ENCODE measurements at places on chromosomes 12 and 14.

DNA sequence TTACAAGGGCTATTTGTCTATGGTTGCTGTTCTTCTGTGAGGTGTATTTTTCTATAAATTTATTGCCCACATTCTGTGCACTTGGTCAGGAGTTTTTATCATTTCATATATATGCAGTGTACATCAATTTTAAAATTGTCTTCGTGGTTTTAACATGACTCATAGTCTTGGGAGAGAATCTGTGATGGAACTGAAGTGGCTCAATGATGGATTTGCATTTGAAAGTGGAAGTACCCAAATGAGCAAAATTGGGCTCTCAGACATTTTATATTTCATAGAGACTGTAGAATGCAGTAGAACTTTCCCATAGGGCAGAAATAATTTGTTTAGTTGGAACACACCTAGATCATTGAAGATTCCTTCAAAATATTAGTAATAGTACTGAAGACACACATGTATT is 1.9 kb upstream of the SCFD1 start:
- no peak for DNase-seq

- no peak for DNase-seq
Measured at GRCh38 chr14:89164168-89165073, 252.6 kb downstream of the FOXN3 start.

DNA sequence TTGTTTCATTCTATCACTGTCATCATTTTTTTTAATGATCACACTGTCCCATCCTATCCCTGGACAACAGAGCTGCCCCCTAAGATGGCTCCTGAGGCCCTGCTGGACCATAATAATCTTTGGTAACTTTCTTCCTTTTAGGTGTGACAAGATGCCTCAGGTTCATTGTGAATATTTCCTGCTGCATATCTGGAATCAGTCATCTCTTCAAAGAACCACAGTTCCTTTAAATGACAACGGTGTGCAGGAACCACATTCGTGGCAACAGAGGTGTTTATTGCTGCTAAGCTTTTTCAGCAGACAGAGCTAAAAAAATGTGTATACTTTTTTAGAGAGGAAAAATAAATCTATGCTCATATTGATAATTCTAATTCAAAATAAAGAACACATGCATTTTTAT is 312.9 kb downstream of the MED13L start:
- DNase-seq: no peak

DNA sequence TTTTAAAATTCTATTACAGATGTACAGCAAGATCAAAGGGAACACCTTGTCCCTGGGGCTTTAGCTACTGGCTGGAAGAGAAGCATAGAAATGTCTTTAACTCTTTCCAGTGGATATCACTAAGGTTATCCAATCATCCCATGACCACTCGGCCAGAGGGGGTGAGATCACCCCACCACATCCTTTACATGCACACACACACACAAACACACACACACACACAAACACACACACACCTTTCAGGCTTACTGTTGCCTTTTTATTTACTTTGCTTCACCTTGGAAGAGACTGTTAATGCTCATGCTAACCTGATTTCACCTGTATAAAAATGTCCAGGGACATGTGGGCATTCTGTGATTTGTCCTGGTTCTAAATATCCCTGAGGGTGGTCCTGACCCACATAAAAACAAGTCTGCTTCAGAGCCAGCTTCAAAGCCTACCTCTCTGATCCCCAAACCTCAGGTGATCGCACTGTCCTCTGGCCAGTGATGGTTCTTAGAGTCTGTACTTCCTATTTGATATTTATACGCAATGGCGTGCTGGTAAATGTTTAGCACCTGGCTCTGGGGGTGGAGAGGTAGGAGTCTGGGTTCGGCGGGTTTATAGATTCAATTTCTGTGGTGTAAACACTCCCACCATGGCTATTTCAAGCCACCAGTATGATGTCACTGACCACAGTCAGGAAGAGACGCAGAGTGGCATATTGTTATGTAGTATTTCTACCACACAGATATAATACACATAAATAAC is 166.1 kb upstream of the EEA1 start:
- no peak for DNase-seq

- no peak for DNase-seq
Measured at GRCh38 chr14:94180655-94181271, 6.6 kb downstream of the PPP4R4 start.

DNA sequence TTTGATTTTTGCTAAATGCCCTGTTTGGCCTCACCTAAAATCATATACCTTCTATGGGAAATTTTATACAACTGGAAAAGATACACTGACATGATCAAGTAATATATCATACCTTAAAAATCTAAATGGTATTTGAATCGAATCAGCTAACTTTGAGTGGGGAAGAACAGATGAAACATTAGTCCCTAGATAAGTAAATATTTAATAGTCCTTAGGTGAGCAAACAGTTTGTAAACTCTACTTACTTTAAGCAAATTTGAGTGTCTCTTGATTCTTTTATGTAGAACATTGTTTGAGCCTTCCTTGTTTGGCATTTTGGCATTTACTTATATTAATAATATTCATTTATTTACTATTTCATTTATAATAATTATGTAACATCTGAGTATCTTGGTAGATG is 195.7 kb upstream of the GARIN2 start:
- DNase-seq: no peak

GRCh38 chr12:666766-667308 is 3.6 kb upstream of the NINJ2 start:
- no peak for DNase-seq

- no peak for DNase-seq
Measured at GRCh38 chr12:68237078-68237477, 11.5 kb upstream of the IL26 start.

DNA sequence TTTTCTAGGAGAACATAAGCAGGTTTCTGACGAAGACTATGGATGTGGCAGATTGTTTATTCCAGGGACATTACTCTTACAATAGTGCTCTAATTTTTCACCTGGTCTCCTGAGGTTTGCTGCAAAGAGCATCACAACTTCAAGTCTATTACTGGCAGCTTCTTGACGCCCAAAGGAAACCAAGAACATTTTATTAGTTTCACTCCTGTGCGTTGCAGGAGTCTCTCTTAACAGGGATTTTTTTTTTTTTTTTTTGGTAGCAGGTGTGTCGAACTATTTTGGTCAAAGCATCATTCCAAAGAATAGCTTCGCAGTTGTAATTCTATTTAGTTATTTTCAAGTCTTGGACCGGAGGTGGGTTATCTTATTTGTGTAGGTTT is 1.2 kb downstream of the ANO4 start:
- DNase-seq: no peak

- no peak for DNase-seq
Measured at GRCh38 chr14:85416771-85417170, 113.2 kb upstream of the FLRT2 start.

DNA sequence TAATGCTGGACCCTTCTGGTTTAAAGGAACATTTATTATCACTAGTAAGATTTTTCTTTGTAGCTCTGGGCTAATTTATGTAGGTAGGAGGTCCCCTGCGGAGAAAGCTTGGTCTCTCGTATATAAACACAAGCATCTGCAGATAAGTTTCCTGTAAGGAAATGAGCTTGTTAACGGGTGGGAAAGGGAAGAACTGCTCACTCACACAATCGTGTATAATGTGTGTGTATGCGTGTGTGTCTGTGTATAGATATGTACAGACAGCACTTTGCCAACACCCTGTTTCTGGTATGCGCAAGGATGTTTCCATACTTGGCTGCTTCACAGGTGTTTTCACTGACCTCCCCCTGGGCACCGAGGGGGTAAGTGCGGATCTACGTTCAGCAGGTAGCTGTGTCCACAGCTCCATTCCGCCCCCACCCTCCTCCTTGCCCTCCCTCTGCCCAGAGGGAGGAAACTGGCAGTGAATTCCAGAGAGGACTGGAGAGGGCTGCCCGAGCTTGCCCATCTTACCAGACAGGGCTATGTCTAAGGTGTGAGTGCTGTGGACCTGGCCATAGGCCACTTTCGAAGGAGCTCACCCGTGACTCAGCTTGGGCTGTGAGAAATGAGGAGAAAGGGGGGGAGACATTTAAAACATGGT is 65.2 kb downstream of the NINJ2 start:
- no peak for DNase-seq

DNA sequence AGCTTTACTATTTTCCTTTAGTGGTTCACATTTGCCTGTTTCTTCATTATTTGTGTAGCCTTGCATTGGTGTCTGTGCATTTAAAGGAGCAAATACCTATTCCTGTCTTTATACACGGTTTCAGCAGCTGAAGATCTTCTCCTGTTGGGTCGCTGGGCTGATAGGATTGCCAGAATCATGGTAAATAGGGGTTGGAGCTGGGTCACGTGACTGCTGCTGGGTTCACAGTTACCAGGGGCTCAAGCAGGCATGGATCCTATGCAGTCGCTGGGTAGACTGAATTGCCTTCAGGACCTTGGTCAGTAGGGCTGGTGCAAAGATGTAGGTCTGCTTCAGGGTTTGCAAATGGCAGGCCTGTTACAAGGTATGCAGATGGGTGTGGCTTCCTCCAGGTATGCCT is 398.4 kb downstream of the RPS29 start:
- no peak for DNase-seq

DNA sequence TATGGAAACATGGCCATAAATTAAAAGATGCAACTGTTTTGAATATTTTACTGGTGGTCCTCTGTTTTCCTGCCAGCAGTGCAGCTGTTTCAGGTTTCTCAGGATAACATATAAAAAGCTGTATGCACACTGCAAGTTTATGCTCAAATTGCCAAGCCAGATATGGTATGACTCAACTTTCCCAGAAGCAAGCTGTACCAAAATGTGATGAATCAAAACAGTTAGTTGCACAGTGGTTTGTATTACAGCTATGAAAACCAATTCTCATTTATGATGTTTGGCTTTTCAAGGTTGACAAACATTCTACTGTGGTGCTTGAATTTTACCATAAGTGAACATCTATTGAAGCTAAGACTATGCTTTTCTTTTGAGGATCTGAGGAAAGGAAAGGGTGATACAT is 15.5 kb downstream of the TRMT5 start:
- no peak for DNase-seq

DNA sequence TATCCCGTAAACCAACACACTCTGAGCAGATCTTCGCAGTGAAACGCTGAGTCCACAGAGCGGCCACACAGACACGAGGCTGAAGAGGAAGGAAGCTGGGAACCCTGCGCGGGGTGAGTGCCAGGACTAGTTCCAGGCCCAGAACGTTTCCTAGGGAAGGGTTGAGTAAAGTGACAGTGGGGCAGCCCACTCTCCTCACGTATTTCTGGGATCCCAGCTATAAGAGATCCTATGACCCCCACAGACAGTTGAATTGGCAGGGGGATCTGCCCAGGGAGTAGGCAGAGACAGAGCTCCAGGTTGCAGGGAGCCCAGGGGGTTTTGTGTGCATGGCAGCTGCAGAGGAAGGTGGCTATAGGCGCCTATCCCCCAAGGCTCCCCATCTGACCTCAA is 51.1 kb downstream of the GTF2A1 start:
- no peak for DNase-seq

DNA sequence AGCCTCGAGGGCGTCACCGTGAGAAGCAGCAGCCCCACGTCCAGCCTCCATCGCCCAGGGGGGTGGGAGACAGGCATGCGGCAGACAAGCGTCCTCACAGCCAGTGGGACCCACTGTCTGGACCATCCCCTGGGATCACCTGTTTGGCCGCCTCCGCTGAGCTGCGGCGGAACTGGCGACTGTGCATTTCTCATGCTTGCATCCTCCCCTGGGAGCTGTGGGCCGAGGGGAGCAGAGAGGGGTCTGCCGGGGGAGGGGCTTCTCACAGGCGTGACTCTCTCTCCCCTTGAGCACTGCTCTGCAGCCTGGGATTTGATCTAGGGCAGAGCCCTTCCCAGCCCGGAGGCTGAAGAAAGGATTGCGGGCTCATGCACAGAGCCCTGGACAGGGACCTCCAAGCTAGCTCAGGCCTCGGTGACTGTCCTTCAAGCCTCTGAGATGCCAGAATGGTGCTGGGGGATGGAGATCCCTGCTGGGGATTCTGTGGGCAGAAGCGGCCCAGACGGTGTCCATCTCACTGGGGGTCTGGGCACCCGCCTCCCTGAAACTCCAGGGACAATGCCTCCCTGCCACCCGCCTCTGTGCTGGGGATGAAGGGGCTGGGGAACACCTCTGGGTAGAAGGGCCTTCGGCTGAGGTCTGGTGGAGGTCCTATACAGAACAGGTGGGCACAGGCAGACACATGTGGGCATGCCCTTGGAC is 61.1 kb downstream of the PRIMA1 start:
- no peak for DNase-seq

GRCh38 chr12:113889076-113889475 is 77.0 kb downstream of the RBM19 start:
- no peak for DNase-seq

DNA sequence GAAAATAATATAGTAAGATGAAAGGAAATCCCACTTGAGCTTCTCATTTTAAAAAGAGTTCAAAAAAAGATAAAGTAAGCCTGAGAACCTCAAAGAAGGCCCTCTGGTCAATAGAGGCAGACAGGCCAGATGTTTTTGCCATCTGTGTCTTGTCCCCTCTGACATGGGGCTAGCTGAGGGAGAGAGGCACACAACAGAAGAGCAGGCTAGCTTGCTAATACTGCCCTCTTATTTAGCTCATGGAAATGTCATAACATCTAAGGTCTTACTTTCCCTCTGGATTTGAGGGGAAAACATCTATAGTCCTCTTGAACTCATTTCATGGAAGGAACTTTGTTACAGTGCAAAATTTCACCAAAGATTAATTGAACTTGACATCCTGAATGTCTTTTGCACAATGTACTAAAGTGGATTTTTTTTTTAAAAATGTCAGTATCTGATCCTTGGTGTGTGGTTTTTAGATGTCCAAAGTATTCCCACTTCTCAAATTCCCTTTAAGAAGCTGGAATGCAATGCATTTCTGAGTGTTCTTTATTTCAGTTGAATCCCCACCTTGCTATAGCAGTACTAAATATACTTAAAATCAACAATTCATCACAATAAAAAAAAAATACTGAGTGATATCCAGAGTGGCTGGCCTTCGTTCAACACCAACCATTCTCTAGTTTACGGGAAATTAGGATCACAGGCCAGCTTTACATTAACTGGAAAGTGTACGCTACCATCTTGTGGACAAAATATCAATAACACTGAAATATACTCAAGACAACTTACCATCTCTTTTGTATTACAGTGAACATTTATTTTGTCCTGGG is 176.7 kb downstream of the PAH start:
- DNase-seq: no peak

DNA sequence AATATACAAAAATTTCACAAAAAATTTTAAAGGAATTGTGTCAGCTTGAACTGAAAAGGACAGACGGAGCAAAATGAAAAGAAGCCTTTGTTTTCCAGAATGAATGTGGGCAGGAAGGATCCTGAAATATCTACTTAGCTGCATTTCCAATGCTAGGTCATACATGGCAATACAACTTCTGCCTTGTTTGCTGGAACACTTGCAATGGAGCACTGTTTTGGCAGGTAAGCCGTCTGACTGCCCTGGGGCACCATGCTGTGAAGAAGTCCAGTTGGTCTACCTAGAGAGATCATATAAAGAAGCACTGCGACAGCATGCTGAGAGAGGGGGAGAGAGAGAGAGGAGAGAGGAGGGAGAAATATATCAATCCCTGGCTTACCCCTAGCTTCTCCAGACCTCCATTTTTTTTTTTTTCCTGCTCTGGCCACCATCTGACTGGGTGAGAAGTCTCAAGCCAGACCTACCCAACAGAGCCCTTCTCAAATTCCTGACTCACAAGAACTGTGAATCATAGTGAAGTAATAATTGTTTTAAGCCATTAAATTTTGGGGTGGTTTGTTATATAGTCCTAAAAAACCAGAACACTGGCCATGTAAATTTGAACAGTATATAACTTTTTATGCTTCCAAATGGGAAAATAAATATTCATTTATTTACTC is 97.1 kb upstream of the PRICKLE1 start:
- no peak for DNase-seq

GRCh38 chr12:132056951-132057350 is 87.2 kb downstream of the DDX51 start:
- DNase-seq: no peak
